ENCODE measurements at places on chromosomes 7 and 10.

DNA sequence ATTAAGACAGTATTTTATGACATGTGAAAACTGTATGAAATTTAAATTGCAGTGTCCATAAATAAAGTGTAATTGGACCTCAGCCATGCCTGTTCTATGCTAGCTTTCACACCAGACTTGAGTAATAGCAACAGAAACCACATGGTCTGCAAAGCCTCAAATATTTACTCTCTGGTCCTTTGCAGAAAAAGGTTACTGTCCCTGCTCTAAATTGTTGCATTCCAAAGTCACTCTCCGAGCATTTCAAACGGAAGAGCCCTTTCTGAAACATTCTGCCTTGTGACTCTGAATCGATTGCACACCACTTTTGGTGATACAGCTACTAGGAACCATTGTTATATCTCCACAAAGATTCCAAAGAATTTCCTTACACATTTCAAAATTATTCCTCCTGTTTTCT, 81.0 kb upstream of the STK17A start:
- DNase-seq, result no peak

DNA sequence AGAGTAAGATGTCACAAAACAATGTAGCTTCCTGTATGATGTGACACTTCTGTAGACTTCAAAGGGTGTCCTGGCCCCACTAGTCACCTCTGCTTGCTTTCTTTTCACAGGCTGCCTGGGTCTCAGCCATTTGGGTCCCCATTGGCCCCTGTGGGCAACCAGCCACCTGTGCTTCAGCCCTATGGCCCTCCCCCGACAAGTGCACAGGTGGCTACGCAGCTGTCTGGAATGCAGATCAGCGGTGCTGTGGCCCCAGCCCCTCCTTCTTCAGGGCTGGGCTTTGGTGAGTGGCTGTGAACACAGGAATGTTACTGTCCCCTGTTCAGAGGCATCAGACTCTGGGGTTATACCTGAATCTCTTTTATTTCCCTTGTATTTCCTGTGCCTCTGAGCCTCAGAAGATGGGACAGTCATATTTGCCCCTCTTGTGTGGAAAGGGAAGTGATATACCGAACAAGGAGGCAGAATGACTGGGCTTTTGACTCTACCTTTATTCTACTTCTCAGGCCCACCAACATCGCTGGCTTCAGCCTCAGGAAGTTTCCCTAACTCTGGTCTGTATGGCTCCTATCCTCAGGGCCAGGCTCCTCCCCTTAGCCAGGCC, 15.4 kb downstream of the SEC24C start:
- no peak for DNase-seq

DNA sequence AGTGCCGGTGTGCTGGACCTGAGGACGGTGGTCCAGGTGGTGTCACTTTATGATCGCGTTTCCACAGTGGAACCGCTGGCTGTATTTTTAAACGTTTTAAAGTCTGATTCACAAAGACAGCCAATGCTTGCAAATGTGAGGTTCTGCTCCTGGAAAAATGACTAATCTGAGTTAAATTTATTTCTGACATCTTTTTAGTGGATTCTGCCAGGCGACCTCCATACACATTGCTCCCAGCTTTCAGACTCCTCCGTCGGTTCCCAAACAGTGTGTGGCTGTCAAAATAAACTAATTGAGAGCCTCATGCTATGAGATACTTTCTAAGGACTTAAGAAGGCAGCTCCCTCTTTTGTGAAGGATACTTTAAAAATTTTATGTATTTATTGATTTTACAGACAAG, 12.7 kb upstream of the TTYH3 start:
- DNase-seq, result no peak

GRCh38 chr7:37173670-37174069, 275.0 kb downstream of the ELMO1 start:
- DNase-seq, result no peak

- no peak for DNase-seq
These were observed 12.1 kb downstream of the KCNH2 start for GRCh38 chr7:150966002-150966401.

- no peak for DNase-seq
These were observed 109.5 kb upstream of the LAMB4 start for GRCh38 chr7:108239501-108240225.

GRCh38 chr7:30176463-30177109, 41.8 kb downstream of the MTURN start:
- no peak for DNase-seq

DNA sequence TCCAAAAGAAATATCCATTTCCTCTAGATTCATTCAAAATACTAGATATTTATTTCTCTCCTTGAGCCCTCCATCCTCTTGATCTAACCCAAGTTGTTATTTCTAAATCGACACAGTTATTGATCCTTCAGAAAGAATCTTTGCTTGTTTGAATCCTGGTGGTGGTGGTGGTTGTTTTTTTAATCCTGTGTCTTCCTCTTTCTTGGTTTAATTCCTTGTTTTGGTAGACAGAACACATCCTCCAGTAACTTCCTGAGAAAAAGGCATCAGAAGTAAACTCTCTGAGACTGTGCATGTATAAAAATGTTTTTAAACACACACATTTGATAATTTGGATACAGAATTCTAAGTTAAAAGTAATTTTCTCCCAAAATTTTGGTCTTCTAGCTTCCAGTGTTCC, 49.9 kb downstream of the SIRT1 start:
- DNase-seq, result no peak

DNA sequence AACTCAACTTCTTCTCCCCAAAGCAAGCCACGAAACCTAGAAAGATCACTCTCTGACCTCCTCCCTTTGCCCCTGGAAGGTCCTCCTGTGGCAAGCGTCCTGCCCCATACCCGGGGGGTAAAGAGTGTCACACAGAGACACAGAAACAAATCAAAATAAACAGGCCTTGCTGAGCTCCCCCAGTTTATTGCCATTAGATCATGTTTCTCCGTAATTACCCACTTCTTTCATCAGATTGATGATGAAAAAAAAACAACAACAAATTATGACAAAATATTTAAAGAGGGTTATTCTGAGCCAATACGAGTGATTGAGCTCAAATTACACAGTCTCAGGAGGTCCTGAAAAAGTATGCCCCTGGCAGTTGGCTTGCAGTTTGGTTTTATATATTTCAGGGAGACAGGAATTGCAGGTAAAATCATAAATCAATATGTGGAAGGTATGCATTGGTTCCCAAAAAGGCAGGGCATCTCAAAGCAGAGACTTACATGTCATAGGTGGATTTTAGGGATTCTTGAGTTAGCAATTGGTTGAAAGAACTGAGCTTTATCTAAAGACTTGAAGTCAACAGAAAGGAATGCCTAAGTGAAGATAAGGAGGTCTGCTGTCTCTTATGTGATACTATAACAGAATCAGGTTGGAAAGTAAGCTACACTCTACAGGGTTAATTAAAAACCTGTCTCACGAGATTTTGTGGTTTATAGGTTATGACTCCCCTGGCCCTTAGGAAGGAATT, 86.2 kb downstream of the APBB1IP start:
- no peak for DNase-seq

DNA sequence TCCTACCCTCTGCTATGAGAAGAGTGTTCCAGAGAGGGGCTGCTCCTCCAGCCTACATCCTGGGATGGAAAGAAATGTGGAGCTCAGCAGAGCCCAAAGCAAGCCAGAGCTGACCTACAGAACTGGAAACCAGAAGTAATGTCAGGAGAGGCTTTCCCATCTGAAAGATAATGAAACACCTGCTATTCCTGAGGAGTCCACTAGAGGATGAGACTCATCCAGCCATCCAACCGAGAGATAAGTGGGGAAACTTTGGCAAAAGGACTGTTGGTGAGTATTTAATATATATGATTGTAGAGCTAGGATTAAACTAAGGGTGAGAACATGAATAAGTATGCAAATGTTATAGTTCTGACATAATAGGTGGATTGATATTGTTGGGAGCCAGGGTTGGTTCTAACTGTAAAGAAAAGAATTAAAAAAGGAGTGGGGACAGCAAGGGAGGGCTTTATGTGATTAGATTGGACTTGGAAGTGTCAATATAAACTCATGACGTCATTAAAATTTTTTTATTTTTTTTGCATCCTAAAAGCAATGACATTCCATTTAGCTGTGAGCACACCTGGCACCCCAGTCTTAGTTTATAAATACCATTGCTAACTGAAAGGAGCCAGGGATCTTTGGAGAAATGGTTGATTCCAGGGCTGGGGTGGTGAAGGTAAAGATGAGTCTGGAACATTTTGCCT, 312.8 kb upstream of the NFE2L3 start:
- DNase-seq, result no peak

DNA sequence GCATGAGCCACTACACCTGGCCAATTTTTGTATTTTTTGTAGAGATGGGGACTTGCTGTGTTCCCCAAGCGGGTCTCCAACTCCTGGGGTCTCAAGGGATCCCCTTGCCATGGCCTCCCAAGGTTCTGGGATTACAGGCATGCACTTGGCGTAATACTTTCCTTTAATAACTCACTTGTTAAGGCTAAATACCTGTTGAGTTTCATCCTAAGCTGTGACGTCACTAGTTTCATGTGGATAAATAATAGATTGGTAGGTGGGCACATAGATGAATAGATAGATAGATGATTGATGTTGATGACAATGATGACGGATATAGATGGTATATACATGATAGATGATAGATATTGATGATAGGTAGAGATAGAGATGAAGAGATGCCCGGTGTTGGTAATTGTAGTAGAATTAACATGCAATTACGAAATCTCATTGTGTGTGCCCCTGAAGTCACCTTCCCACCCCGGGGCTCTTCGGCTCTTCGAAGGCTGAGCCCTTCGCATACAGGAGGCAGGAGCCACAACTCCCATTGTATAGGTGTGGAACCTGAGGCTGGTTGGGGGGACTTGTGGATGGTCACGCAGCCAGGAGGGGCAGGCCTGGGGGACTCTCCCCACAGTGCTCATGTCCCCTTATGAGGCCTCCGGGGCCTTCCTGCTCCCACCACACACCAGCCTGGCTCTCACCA, 2.6 kb downstream of the GRIFIN start:
- DNase-seq, result no peak

- peak; percentile 22 for DNase-seq
These were observed 4.4 kb upstream of the IRF5 start for GRCh38 chr7:128933180-128933891.

GRCh38 chr10:115829521-115830205, 443.3 kb downstream of the GFRA1 start:
- no peak for DNase-seq

- no peak for DNase-seq
These were observed 32.9 kb upstream of the AKR1C2 start for GRCh38 chr10:5036511-5036910.

DNA sequence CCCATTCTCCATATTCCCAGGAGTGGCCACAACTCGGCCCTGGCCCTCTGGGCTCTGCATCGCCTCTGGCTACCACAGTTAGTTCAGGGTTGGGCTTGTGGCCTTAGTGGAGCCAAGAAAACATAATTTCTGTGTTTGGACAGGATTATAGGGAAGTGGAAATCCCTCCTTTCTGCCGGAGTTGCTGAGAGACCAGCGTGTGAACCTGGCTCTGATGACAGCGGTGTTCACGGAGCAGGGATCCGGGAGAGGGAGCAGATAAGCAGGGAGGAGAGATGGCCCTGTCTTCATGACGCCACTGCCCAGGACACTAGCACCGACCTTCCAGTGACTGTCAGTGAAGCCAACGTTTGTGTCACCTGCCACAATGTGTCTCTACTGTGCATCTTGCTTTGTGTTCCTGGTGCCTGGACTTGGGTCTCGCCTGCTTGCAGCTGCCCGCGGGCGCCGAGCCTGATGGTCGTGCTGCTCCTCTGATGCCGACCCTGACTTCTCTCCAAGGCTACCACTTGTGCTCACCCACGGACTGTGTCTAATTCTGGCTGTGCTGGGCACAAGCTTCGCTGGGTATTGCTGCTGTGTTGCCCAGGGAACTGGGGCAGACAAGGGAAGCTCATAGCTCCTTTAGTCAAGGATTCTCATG, 67.0 kb upstream of the VIPR2 start:
- no peak for DNase-seq

DNA sequence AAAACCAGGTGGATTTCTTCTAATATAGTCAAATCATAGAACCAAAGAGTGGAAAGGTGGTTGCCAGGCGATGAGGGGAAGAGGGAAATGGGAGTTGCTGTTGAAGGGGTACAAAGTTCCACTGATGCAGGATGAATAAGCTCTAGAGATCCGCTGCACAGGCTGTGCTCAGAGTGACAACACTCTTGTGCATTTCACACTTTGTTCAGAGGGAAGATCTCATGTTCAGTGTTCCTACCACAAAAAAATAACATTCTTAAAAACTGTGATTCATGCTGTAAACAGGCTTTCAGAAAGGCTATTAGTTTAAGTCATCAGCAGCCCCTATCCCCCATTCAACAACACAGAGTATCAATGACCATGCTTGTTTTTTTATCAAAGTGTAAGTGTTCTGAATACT, 213.8 kb downstream of the COBL start:
- no peak for DNase-seq

GRCh38 chr10:80444124-80444523, 10.0 kb upstream of the TSPAN14 start:
- DNase-seq, result no peak

DNA sequence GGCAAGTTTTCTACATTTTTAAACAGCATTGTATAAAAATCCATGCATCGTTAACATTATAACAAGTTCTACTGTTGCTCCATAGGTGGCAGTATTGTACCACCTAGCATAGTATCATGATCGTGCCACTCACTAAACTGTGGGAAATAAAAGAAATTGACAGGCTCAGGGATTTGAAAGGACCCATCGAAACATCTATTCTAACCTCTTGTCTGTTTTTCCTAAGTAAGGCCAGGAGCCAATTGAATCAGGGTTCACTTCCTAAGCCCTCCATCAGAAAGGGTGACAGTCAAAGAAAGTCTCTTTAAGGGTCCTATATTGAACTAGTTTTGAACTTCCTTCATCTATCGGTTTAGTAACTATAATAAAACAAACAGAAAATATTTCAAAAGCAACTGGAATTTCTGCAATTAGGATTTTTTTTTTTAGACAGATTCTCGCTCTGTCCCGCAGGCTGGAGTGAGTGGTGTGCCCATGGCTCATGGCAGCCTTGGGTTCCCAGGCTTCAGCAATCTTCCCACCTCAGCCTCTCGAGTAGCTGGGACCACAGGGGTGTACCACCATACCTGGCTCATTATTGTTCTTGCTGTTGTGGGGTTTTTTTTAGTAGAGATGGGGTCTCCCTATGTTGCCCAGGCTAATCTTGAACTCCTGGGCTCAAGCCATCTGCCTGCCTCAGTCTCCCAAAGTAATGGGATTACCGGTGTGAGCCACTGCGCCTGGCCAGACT, 9.4 kb downstream of the HACD1 start:
- no peak for DNase-seq

DNA sequence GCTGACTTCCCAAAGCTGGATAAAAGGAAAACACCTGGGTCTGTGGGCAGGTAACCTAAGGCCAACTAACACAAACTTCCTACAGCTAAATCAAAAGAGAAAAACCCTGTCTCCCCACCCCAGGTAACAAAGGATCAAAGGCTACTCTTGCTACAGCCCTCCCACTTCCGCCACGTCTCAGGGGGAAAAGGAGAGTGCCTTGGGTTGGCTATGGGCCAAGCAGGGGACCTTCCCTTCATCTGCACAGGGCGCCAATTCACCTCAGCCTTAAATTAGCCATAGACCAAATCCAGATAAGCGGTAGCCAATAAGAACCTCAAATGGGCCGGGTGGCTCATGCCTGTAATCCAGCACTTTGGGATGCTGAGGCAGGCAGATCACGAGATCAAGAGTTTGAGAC, 69.1 kb upstream of the LANCL2 start:
- DNase-seq, result no peak

Data from stimulated activated CD4-positive, alpha-beta T cell treated with anti-CD3 and anti-CD28 coated beads, Interleukin-2, amount 100 ng/mL, for 48 hours (primary cell).